ENCODE measurements at places on chromosomes 12 and 14. TPM values are rescaled to one million over a fixed set of nuclear protein-coding genes. Genes with fewer than 3 reads are reported as not detected.
A peak's percentile ranks its signal among the peaks of the same experiment; 100 is the strongest.

The OSBPL8 gene
- total RNA-seq: 48.7 TPM

The CLEC2D gene
- total RNA-seq: 1.6 TPM

DNA sequence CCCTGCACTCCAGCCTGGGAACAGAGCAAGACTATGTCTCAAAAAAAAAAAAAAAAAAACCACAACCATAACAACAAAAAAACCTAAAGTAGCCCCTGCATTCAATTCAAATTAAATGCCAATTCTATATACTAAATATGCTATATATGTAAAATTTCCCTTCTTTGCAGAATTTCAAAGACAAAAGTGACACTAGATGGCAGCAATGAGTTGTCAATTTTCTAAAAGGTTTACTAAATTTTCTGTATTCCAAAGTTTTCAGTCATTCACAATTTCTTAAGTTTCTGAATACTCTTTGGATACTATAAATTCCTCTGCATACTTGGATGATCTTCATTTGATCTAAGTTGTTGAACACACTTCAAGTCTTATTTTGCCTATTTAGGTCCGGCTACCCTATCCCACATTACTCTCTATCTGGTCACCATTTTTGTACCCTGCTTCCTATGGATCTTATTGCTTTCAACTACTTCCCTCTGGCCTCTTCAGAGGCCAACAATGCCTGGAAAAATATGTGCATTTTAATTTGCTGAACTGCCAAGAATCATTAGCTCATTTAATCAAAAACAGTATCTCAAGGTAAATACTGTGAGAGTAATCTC, 27.9 kb downstream of the HNRNPC start:
- H3K36me3 ChIP-seq: peaks cover 2% of the 10 kb centered on the region
- DNase-seq: no peak
- H3K4me3 ChIP-seq: no peak overlapping the region
- no peaks in the 10 kb centered on the region for H3K27me3 ChIP-seq
- H3K27ac ChIP-seq: no peak overlapping the region

- no peaks in the 10 kb centered on the region for H3K27me3 ChIP-seq
- H3K27ac ChIP-seq: no peak overlapping the region
- DNase-seq: no peak
Measured at GRCh38 chr14:52354242-52354641, 40.1 kb downstream of the PTGER2 start.

DNA sequence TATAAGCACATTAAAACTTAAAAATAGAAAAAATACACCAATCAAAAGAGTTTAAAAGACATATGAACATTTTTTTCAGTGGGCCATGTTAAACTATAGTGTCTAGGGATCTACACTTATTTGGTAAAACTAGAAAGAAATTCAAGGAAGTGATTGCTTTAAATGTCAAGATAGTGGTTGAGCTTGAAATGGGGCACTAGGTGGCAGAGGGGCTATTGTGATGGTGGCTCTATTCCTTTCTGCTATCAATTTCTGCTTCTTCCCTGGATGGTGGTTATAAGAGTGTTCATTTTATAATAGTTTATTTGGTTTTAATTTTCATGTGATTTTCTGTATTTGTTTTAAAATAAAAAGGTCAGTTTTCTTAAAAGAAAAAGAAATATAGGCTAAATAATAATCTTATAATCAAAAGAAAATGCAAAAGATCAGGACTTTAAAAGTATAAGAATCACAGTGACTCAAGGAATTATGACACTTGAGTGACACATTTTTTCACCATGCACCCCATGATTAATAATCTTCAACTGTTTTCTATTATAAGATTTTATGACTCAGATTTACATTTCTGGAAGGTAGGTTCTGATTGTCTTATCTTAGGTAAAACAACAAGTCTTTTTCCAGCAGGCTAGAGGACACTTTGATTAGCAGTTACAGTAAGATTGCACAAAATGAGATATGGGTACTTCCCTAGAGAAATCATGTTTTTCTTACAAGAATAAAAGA, 137.5 kb downstream of the FSCB start:
- H3K27me3 ChIP-seq: no peaks in the 10 kb centered on the region
- H3K36me3 ChIP-seq: no peaks in the 10 kb centered on the region
- DNase-seq: no peak
- H3K27ac ChIP-seq: no peak overlapping the region
- H3K4me3 ChIP-seq: no peak overlapping the region

DNA sequence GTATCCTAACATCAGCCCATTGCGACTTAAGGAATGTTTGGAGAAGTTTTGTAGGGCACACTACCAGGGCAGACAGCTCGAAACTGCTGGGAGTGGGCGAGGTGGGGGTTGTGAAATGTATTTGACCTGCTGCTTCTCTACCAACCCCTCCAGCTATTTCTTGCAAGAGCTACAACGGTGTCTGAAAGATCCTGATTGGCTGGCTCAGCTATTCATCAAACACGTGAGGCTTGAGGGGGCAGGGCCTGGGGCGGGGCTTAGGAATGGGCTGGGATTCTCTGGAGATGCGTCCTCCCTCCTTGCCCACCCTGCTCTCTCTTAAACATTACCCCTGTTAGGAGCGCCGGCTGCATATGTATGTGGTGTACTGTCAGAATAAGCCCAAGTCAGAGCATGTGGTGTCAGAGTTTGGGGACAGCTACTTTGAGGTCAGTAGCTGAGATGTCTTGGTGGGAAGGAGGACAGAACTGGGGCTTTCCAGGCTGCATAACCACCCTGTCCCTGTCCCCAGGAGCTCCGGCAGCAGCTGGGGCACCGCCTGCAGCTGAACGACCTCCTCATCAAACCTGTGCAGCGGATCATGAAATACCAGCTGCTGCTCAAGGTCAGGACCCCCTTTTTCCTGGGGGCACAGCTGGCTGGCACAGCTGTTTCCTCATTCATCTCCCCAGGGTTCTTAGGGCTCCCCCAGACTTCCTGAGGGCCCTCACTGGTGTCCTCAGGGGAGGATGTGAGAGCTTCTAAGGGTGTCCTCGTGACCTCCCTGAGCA, 3.1 kb downstream of the ARHGEF25 start:
- no peaks in the 10 kb centered on the region for H3K27me3 ChIP-seq
- DNase-seq: no peak
- no peak overlapping the region for H3K4me3 ChIP-seq
- no peaks in the 10 kb centered on the region for H3K36me3 ChIP-seq
- H3K4me1 ChIP-seq: peaks cover 65% of the 10 kb centered on the region

- H3K4me1 ChIP-seq: peaks cover 9% of the 10 kb centered on the region
- DNase-seq: peak; percentile 12
- H3K36me3 ChIP-seq: no peaks in the 10 kb centered on the region
- H3K27ac ChIP-seq: peak within 1 kb of the TSS; percentile 94
Measured at GRCh38 chr12:32399370-32400113, at the start of gene FGD4. Gene FGD4, plus strand, starts transcription at chr12:32399558.
